Fibroblast of skin of left quadriceps (primary cell): ENCODE measurements at places on chromosomes 13 and 19.

- DNase-seq, result no peak
Observed at GRCh38 chr19:52823676-52824075, 2.2 kb upstream of the ZNF28 start.

DNA sequence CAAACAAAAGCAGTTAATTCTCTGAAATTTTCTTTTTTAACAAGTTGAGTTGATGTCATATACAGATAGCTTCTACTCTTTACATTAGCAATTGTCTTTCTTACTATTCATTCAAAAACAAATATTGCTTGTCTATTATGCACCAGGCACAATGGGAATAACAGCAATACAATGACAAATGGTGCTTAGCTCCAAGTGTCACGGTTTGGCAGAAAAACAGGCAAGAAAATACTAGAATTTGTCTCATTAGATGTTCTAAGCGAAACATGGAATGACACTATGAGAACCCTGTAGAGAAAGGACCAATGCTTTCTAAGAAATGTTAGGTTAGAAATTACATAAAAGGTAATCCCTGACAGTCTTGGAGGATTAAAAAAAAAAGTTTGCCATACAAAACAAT is 187.6 kb downstream of the PCDH9 start:
- no peak for DNase-seq

GRCh38 chr13:44092078-44092970 is 212.6 kb downstream of the LACC1 start:
- no peak for DNase-seq

DNA sequence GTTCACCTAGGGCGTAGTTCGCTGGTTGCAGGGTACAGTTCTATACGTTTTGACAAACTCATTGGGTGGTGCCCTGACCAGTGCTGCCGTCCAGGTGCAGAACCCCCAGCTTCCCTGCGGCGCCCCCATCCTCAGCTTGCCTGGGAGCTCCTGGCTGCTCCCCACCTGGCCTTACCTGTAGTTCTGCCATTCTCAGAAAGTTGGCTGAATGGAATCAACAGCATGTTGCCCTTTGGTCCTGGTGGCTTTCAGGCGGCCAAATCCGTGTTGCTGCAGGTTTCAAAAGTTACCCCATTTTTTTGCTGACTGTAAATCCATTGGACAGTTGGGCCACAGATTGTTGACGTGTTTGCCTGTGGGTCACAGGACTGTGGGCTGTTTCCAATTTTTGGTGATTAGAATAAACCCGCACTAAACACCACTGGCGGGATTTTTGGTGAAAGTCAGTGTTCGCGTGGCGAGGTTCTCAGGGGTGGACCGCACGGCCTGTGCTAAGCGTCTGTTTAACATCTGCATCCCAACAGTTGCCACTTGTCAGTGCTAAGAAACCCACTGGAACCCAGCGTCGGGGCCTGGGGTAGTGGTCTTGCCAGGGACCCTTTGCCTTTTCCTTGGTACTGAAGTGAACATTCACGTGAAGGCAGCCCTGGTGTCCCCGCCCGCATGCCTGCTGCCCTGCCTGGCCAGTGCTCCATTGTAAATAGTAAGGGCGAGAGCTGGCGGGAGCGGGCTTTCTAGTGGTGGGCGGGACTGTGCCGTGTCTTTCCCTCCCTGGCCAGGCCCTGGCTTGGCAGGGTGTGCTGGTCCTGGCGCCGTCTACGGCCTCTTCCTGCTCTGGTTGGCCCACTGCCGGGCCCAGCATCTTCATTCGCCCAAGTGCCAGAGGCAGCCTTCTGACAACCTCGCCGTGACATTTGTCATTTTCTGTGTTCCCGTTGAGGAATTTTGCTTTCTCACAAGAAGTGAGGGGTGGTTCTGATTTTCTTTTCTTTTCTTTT is 3.3 kb downstream of the DOT1L start:
- no peak for DNase-seq

DNA sequence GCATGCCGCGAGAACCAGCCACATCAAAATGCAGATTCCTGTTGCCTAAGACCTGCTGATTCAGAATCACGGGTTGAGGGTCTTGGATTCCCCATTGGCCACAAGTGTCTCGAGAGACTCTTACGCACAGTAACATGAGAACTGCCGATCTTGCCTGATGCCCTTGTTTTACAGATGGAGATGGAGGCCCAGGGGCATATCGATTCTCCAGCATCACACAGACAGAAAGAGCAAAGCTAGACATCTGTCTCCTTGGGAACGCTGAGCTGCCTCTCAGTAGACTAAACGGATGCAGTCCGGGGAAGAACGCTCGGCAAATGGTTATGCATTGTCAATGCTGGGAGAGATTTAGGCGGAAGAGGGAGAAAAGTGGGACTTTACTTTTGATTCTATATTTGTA is 5.4 kb downstream of the NLRP12 start:
- no peak for DNase-seq

DNA sequence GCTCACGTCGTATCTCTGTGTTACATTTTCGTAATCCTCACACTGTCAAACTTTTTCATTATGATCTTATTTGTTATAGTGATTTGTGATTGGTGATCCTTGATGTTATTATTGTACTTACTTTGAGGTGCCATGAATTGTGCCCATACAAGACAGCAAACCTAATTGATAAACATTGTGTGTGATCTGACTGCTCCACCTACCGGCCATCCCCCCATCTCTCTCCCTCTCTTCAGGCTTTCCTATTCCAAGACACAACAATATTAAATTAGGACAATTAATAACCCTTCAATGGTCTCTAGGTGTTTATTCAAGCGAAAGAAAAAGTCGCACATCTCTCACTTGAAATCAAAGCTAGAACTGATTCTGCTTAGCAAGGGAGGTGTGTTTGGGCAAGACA is 349.3 kb downstream of the RBM26 start:
- no peak for DNase-seq

DNA sequence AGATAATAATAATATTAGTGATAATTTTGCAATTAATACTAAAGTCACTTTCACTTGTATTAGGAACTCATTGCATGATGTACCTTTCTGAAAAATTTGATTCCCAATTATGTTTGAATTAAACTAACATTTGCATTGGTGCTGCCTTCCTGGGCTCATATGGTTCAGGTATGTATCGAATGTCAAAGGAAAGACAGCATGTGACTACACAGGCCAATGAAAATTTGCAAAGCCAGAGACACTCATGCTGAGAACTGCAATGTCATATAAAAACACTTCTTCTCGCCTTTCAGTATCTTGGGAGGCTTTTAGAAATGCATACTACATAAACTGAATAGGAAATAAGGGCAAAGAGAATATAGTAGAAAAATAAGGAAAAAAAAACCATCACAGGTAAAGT is 44.3 kb downstream of the RAP2A start:
- DNase-seq, result no peak

GRCh38 chr19:35080613-35081170 is 34.9 kb upstream of the FXYD3 start:
- no peak for DNase-seq

DNA sequence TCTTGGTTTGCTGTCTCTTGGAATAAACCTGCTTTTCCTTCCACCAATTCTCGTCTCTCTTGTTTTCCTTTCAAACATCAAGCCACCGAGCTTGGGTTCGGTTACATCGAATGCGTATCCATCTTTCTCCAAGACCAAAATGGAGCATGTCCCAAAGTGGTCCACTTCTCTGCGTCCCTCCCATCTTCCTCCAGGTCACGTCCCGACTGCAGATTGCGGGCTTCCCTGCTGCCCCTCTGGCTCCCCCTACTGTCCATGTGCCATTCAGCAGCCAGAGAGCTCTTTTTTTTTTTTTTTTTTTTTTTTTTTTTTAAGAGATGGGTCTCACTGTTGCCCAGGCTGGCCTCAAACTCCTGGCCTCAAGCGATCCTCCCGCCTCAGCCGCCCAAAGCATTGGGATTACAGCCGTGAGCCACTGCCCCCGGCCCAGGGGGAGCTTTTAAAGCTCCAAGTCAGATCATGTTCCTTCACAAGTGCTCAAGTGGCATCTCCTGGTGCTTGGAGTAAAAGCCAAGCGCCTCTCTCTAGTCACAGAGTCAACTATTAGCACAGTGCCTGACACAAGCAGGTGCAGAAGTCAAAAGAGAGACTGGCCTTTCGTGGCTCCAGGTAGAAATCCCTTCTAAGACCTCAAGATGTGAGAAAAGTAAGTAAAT is 10.0 kb downstream of the COL5A3 start:
- DNase-seq, result no peak

GRCh38 chr19:8578642-8579265 is 1.5 kb upstream of the MYO1F start:
- DNase-seq, result no peak

GRCh38 chr13:89407357-89407756 is 1736.2 kb downstream of the SLITRK5 start:
- no peak for DNase-seq

DNA sequence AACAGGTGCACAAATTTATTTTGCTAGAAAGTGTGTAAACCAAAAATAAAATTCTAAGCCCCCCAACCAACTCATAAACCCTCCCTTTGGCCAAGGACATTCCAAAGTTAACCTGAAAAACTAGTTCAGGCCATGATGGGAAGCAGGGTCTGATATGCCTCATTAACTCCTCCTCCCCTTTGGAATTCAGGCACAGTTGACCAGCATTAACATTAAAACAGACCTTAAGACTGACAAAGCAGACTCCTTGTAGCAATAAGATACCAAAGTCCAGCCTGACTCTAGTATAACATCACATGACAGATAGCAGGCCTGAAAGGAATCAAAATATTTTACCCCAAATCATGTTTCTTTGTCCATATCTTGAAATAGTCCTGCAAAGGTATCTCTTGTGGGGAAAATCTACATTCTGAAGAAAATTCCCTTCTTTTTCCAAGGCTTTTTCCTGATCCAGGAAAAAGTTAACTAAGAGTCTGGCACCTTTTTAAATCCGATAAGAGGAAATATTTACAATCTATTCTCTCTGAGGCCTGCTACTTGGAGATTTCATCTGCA is 19.7 kb downstream of the NEK5 start:
- no peak for DNase-seq

- no peak for DNase-seq
Observed at GRCh38 chr13:53005626-53006025, 23.0 kb upstream of the OLFM4 start.

DNA sequence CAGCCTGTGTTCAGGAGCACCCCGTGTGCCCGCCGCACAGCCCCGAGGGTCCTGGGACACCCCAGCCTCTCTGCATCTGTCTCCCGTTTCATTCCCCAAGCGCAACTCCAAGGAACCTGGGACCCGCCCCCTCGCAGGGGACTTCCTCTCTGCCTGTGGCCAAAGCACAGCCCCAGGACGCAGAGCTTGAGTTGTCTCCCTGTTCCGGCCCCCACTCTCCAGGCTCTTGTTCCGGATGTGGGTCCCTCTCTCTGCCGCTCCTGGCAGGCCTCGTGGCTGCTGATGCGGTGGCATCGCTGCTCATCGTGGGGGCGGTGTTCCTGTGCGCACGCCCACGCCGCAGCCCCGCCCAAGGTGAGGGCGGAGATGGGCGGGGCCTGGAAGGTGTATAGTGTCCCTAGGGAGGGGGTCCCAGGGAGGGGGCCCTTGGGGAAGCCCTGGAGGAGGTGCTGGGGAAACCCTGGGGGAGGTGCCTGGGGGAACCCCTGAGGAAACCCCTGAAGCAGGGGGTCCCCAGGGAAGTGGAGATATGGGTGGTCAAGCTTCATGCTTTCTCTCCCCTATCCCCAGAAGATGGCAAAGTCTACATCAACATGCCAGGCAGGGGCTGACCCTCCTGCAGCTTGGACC is 1.3 kb downstream of the HCST start:
- DNase-seq, result peak; percentile 30

- DNase-seq, result no peak
Observed at GRCh38 chr19:1343041-1343440, 40.7 kb upstream of the NDUFS7 start.

DNA sequence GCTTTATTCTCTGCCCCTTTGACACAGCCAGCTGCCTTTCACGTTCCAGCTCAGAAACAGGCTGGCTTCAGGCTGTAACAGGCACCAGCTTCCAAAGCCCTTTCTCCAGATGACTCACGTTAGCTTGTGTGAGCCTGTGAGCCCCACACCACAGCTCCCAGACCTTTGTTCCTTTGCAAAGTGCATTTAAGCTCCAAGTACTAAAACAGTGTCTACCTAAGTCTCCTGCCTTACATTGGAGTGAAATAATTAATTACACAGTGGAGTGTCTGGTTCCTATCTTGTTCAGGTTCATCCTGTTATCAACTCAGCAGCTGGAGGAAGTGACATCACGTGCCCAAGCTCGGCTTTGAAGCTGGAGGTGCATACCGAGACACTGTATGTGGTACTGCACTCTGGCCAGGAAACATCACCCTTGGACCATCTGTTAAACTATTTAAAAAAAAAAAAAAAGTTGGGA is 475.8 kb downstream of the FOXO1 start:
- DNase-seq, result no peak

GRCh38 chr19:40810160-40810559 is 11.2 kb downstream of the EGLN2 start:
- DNase-seq, result no peak

DNA sequence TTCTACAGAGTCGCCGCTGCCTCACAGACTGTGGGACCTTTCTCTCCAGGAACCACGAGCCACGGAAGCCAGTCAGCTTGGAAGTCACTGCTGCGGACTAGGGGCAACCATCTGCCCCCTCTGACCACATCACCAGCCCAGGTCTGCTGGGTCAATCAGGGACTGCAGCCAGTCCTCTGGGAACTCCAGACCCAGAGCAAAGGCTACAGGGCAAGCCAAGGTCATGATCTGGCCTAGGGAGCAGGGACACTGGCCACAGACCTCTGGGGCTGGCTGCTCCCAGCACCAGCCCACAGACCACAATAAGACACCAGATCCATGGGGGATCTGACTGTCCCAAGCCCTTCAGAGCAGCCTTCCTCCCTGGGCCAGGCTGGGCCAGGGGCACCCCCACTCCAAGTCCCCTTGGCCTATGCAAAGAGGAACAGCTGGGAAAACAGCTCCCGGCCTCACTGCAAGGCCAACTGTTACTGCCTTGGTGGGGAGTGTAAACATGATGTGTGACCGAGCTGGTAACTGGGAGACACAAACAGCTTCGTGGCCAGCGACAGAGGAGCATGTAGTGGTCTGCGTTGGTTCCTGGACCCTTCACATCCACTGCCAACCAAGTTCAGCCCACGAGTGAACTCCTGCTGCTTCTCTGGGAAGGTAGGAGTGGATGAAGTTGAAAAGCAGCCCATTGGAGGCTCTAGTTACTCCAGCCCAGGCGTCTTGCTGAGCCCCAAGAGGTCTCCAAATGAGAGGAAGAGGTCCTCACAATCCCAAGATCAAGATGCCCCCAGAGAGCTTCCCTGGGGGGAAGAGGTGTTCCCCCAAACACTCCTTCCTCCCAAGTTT is 1.5 kb downstream of the AKT2 start:
- no peak for DNase-seq

DNA sequence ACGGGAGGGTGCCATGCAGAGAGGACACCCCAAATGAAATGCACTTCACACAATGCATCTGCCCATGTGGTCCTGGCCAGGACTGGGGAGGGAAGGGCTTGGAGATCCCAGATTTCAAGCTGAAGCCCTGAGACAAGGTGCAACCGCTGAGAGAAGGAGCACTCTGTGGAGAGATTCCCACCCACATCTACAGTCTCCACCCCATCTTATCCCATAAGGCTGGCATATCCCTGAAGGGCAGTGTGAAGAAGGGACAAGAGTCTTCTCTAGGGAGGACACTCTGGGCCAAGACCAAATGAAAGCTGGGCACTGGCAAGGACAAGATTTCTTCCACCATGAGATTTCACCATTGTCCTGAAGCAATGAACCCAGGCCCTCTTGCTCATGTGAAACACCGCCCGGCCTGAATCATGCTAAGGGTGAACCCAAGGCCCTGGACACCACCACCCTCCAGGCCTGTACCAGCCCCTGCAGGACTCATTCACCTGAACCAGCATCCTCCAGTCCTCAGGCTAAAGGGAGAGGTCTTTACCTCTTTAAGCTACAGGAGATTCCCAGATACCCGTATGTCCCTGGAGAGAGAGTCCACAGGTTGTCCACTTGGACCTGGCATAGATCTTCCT is 20.5 kb downstream of the CEACAM4 start:
- DNase-seq, result no peak

GRCh38 chr13:26497968-26498511 is 59.4 kb upstream of the WASF3 start:
- peak; percentile 96 for DNase-seq
